ENCODE measurements at places on chromosomes 12 and 14. TPM values are rescaled to one million over a fixed set of nuclear protein-coding genes. Genes with fewer than 3 reads are reported as not detected.

GRCh38 chr14:87131879-87132278, 861.1 kb downstream of the GALC start:
- H3K36me3 ChIP-seq = no peaks in the 10 kb centered on the region
- no peak for DNase-seq
- H3K27me3 ChIP-seq = no peaks in the 10 kb centered on the region
- H3K4me1 ChIP-seq = no peaks in the 10 kb centered on the region
- H3K27ac ChIP-seq = no peak overlapping the region
- no peak overlapping the region for H3K4me3 ChIP-seq

DNA sequence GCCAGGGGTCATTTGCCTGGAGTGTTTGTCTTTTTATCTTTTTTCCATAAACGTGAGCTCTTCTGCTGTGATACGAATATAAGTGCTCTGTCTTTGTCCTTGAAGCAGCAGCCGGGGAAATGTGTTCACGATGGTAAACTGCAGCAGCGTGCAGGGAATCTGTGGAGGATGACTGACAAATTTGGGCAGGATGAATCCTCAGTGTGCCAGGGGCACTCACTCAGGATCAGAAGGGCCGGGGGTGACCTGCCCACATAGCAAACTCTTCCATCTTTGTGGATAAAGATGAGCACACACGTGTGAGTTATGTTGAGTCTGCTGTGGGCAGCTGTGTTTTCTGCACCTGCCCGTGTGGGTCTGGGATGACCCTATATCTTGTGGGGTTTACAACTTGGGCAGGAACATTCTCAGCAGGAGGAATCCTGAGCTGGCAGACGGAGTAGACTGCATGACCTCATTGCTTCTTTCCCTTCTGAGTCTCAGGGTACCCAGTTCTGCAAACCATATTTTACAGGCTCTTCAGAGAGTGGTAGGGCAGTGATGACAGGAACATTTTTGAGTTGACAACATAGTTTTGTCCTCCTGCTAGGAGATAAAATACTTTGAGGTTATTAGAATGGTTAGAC, 711 bp downstream of the ANO4 start:
- DNase-seq = no peak
- no peaks in the 10 kb centered on the region for H3K27me3 ChIP-seq
- H3K4me3 ChIP-seq = no peak overlapping the region
- no peaks in the 10 kb centered on the region for H3K4me1 ChIP-seq
- no peak overlapping the region for H3K27ac ChIP-seq
- no peaks in the 10 kb centered on the region for H3K36me3 ChIP-seq

Gene SEC23A
- 78.3 TPM for polyA plus RNA-seq

- no peaks in the 10 kb centered on the region for H3K36me3 ChIP-seq
- no peaks in the 10 kb centered on the region for H3K4me1 ChIP-seq
- H3K4me3 ChIP-seq = no peak overlapping the region
- H3K27me3 ChIP-seq = no peaks in the 10 kb centered on the region
- no peak for DNase-seq
- no peak overlapping the region for H3K27ac ChIP-seq
Measured at GRCh38 chr14:104317492-104317805, 179.1 kb downstream of the KIF26A start.

GRCh38 chr14:32327255-32327961, 1.7 kb upstream of the AKAP6 start:
- no peak overlapping the region for H3K4me3 ChIP-seq
- H3K27me3 ChIP-seq = no peaks in the 10 kb centered on the region
- no peak overlapping the region for H3K27ac ChIP-seq
- H3K36me3 ChIP-seq = no peaks in the 10 kb centered on the region
- DNase-seq = no peak

DNA sequence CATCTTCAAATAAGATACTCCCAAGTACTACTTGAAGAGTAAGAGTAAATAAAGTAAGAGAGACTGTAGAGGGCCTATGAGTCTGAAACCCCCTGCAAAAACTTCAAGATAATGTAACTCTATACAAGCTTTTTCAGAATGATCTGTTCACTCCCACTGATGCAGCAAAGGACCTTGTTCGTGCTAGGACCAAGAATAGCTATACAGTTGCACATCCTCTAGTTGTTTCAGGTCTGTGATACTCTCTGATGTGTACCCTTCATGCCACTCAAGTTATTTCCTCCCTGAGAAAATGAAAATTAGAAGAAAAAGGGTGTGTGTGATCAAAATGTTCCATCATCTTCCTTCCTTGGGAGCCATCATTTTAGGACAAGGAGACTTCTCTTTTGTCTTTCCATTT, 204.4 kb downstream of the ALX1 start:
- H3K36me3 ChIP-seq = no peaks in the 10 kb centered on the region
- H3K27ac ChIP-seq = no peak overlapping the region
- no peak for DNase-seq
- no peaks in the 10 kb centered on the region for H3K27me3 ChIP-seq
- H3K4me1 ChIP-seq = no peaks in the 10 kb centered on the region
- H3K4me3 ChIP-seq = no peak overlapping the region

DNA sequence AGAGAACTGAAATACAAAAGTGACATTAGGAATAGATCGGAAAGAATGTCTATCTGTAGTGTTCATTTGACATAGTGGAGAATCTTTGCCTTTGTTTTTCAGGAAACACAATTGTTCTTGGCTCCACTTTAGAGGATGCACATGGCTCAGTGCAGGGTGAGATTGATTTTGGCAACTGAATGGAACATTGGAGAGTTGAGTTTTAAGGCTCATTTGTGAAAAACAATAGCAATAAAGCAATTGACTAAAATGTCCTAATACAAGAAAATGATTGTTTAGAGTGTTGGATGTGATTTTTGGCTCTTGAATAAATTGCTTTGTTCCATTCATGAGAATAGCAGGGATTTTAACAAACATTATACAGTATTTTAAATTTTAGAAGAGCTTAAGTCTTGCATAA, 116.4 kb downstream of the SLC38A1 start:
- peaks cover 2% of the 10 kb centered on the region for H3K27me3 ChIP-seq
- DNase-seq = peak; percentile 75
- peaks cover 23% of the 10 kb centered on the region for H3K4me1 ChIP-seq
- no peaks in the 10 kb centered on the region for H3K36me3 ChIP-seq

- H3K36me3 ChIP-seq = no peaks in the 10 kb centered on the region
- H3K4me3 ChIP-seq = no peak overlapping the region
- no peak overlapping the region for H3K27ac ChIP-seq
- DNase-seq = no peak
- H3K4me1 ChIP-seq = no peaks in the 10 kb centered on the region
Measured at GRCh38 chr12:68189821-68190242, 30.3 kb upstream of the IFNG start.

DNA sequence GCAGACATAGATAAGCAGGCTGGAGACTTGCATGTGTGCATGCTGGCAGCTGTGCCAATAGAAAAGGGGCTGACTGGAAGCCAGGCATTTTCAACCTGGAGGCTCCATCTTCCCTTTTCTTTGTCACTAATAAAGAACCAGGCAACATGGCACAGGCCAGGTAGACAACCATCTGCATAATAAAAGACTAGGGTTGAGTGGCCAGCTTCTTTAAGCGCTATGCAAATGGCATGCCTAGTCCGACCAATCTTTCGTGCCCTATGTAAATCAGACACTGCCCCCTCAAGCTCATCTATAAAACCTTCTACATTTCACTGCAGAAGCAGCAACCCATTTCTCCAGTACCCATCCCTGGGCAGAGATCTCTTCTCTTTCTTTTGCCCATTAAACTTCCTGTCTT, 4.6 kb upstream of the KLRC1 start:
- DNase-seq = no peak
- H3K4me1 ChIP-seq = no peaks in the 10 kb centered on the region
- H3K27ac ChIP-seq = no peak overlapping the region
- H3K27me3 ChIP-seq = peaks cover 6% of the 10 kb centered on the region
- no peak overlapping the region for H3K4me3 ChIP-seq

GRCh38 chr14:79165471-79166090, 995.4 kb downstream of the NRXN3 start:
- no peaks in the 10 kb centered on the region for H3K27me3 ChIP-seq
- H3K27ac ChIP-seq = no peak overlapping the region
- no peak overlapping the region for H3K4me3 ChIP-seq
- H3K4me1 ChIP-seq = peaks cover 12% of the 10 kb centered on the region

DNA sequence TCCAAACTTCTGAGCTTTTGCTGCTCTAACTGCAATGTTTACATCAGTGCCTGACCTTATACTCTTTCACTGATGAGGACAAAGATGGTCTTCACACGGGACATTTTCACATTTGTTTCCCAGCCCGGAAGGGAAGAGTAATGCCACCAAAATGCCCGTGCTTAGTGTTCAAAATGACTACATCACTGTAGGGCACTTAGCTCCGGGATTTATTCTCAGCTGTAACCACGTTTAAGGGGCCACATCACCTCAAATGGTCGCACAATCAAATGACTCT, 2.9 kb downstream of the GSG1 start:
- H3K27ac ChIP-seq = peak overlapping the region; percentile 99
- H3K4me1 ChIP-seq = peaks cover 46% of the 10 kb centered on the region
- DNase-seq = no peak
- H3K4me3 ChIP-seq = peak overlapping the region; percentile 36
- no peaks in the 10 kb centered on the region for H3K27me3 ChIP-seq

GRCh38 chr12:89707703-89708564, 704 bp downstream of the ATP2B1 start:
- no peaks in the 10 kb centered on the region for H3K36me3 ChIP-seq
- peaks cover 16% of the 10 kb centered on the region for H3K27me3 ChIP-seq
- DNase-seq = peak; percentile 28
- peak overlapping the region; percentile 73 for H3K4me3 ChIP-seq
- H3K4me1 ChIP-seq = peaks cover 12% of the 10 kb centered on the region

- no peaks in the 10 kb centered on the region for H3K36me3 ChIP-seq
- H3K4me3 ChIP-seq = no peak overlapping the region
- no peak for DNase-seq
- H3K4me1 ChIP-seq = no peaks in the 10 kb centered on the region
- no peak overlapping the region for H3K27ac ChIP-seq
- H3K27me3 ChIP-seq = no peaks in the 10 kb centered on the region
Measured at GRCh38 chr12:113684908-113685782, 213.5 kb upstream of the LHX5 start.

Gene MAP3K12
- 66.2 TPM for polyA plus RNA-seq

DNA sequence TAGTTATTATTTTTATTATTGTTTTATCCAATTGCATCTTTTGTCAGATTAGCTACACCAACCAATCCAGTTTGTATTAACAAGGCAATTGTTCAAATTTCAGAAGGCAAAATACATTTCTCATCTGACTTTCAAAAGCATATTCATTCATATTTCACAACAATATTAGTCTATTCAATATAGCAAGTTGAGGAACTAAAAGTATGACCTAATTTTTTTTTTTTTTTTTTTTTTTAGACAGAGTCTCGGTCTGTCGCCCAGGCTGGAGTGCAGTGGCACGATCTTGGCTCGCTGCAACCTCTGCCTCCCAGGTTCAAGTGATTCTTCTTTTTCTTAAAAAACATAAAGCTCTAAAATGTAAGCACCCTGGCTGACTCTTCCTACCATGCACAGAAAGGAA, 17.3 kb downstream of the COX14 start:
- H3K4me3 ChIP-seq = no peak overlapping the region
- peaks cover 7% of the 10 kb centered on the region for H3K36me3 ChIP-seq
- H3K27ac ChIP-seq = no peak overlapping the region

- no peaks in the 10 kb centered on the region for H3K36me3 ChIP-seq
- DNase-seq = peak; percentile 55
- H3K4me3 ChIP-seq = no peak overlapping the region
- no peaks in the 10 kb centered on the region for H3K27me3 ChIP-seq
Measured at GRCh38 chr14:89425931-89426330, 8.9 kb upstream of the FOXN3 start.

Gene RBM23
- 73.3 TPM for polyA plus RNA-seq

- no peak overlapping the region for H3K4me3 ChIP-seq
- no peaks in the 10 kb centered on the region for H3K27me3 ChIP-seq
- H3K27ac ChIP-seq = no peak overlapping the region
- peaks cover 4% of the 10 kb centered on the region for H3K36me3 ChIP-seq
- H3K4me1 ChIP-seq = peaks cover 17% of the 10 kb centered on the region
Measured at GRCh38 chr12:29317556-29318363, 63.2 kb downstream of the ERGIC2 start.

DNA sequence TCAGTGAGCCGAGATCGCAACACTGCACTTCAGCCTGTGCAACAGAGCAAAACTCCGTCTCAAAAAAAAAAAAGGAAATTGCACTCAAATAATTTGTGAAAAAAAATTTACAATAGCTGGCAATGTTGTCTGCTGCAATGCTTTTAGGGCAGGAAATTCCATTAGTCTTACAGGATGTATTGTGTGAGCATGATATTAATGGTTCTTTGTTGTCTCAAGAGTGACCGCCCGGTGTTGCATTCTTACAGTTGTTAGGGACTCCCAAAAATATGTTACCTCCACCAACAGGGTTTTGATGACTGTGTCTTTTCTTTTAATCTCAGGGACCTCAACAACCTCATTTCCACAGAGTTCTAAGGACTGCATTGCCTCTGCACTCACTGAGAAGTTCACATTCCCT, 44.8 kb downstream of the PZP start:
- DNase-seq = peak; percentile 93
- no peaks in the 10 kb centered on the region for H3K36me3 ChIP-seq
- H3K27ac ChIP-seq = peak overlapping the region; percentile 81
- H3K27me3 ChIP-seq = no peaks in the 10 kb centered on the region

DNA sequence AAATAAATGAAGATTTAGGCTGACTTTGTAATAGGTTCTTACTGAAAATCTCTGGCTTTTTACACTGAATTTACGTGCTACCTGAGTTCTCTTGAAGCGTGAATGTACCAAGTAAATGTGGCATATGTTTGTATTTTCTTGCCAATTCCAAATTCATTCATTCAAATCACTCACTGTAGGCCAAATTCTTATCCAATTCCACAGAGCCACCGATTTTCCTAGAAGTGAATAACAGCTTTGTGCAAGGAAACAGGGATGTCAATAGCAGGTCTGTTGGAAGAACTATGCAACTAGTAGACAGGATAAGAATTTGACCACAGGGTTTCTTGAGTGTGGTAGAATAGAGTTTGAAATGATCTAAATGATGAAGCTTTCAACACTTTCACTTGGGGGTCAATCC, 86.8 kb downstream of the SOX5 start:
- no peaks in the 10 kb centered on the region for H3K4me1 ChIP-seq
- no peaks in the 10 kb centered on the region for H3K27me3 ChIP-seq
- no peak overlapping the region for H3K4me3 ChIP-seq

DNA sequence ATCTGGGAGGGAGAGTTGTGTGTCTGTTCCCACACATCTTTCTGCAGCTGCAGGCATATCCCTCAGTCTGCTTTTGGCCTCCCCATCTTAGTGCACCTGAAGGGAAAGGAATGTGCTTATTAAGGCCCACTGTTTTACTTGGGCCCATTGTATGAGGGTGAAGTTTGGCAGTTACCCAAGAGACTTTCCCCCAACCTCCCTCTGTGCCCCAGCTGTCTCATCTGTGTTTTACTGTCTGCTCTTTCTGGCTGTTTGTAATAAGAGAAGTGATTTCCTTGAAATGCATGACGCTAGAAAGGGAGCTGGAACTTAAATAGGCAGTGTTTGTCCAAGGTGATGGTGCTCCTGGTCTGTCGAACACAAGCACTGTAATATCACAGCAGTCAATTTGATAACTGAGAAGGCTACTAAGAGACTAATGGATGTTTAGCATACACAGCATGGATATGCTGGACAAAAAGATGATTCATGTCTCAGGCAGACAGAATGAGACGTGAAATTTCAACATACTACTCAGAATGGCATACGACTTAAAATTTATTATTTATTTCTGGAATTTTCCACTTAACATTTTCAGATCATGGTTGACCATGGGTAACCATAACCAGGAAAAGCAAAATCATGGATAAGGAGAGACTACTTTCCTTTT, 43.6 kb downstream of the FSCB start:
- H3K27me3 ChIP-seq = no peaks in the 10 kb centered on the region
- H3K36me3 ChIP-seq = no peaks in the 10 kb centered on the region
- H3K4me3 ChIP-seq = no peak overlapping the region
- H3K4me1 ChIP-seq = no peaks in the 10 kb centered on the region
- no peak for DNase-seq

- DNase-seq = no peak
- peaks cover 5% of the 10 kb centered on the region for H3K4me1 ChIP-seq
- no peak overlapping the region for H3K27ac ChIP-seq
- H3K36me3 ChIP-seq = no peaks in the 10 kb centered on the region
Measured at GRCh38 chr14:89032086-89032649, 207.7 kb downstream of the TTC8 start.

Data from endothelial cell of umbilical vein (primary cell).